Spinal cord (tissue), 10 donors: ENCODE measurements at places on chromosomes 4 and X.

DNA sequence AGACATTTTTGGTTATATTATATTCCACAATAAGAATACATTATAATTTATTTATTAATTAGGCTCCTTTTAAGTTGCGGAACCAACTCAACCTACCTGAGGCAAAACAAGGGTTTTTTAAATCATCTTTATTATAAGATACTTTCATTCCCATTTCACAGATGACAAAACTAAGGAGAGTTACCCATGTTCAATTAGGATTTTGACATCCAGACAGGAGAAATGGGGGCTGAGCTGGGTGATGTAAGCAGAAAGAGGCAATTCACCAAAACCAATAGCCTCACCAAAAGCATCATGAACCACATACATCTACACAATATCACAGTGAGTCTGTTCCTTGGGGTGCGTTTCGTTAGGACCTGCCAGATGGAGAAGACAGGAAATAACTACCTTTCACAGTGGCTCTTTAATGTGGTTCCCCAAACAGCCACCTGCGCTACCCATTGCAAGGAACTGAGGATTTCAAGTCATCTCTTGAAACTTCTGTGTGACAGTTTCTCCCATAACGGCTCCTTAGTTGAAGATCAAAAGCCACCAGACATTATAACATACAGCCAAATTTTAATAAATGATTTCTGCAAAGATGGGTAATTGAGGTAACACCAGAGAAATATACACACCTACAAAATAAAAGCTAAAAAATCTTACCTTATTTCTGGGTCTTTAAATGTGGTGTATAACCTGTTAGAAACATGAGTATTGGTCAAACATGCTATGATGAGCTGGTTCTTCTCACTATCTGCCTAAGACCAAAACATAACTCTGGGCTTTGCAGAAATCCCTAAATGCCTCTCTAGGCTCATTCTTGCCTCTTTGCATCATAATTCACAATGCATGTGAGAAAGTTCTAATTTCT lies 190.6 kb upstream of the LEF1 start:
- DNase-seq = no peak

DNA sequence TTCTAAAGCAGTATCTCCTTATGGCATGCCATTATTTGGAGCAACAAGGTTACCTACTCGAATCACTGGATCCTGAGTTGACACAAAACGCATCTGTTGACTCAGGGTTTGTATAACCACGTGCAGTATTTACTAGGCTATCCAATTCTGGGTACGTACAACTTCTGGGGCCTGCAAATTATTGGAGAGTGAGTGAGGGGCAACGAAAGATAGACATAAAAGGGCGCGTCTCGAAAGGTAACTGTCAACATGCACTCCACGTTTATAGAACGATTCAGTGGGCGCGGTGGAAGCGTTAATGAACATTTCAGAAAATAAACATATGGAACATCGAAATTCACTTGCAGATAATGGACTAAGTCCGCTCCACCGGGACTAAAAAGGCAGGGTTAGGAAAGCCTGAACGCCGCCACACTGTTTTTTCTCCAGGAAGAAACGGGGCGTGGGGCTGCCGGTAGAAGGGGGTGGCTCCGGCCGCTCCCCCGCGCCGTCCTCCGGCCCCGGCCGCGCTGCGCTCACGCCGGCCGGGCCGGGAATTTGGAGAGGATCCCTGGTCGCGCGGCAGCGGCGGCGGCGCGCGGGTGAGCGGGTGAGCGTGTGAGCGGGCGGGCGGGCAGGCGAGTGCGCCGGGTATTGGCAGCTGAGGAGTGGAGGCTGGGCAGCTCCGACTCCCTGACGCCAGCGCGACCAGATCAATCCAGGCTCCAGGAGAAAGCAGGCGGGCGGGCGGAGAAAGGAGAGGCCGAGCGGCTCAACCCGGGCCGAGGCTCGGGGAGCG lies at the start of gene SMAD1:
Gene SMAD1 (plus strand): TSS at position 690 of the 778 bp plus-strand sequence. CDS start 32,761 bp downstream, outside the sequence.
- peak; percentile 77 for DNase-seq

DNA sequence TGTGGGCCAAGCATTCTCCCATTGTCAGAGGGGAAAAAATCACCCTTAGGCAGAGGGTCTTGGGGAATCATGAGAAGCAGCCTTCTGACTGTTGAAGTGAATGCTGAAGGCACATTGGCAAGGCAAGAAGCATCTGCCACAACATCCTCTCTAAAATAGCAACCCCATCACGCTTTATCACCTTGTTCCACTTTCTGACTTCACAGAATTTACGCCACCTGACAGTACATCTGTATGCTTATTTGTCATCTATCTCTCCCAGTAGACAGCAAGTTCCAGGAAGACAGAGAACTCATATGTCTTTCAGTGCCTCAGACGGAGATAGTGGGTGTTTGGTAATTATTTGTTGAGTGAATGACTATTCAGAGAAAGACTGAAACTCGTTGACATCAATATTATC lies 68.4 kb upstream of the SCML1 start:
- no peak for DNase-seq

DNA sequence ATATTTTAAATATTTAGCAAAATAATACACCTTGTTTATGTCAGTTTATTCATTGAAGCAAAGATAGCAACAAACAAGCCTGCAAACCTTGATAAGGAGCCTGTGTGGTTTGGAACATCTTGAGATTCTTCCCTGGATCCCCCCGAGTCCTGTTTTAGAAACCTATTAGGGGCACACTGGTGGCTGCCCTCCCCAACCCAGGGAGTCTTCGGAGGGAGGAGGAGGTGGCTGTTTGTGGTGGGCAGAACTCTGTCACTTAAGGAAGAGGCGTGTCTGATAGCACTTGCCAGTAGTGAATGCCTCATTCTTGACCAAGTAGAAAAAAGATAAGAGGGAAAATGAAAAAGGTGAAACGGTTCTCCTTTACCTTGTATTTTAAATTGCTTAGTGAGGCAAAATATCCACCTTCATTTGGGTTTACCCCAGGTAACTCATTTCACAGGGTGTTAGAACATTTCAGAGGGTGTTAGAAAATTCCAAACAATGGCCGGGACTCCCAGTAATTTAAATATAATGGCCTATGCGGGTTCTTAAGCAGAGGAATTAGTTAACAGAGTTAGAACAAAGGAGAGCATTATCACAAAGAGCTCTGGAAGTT lies 10.4 kb downstream of the KIT start:
- no peak for DNase-seq

- DNase-seq = no peak
Measured at GRCh38 chrX:64805683-64806082, 170.6 kb downstream of the ZC4H2 start.

- no peak for DNase-seq
Measured at GRCh38 chr4:151854731-151855130, 93.9 kb upstream of the GATB start.

GRCh38 chr4:119116021-119116420 lies 19.6 kb upstream of the MYOZ2 start:
- no peak for DNase-seq

GRCh38 chrX:136168929-136169735 lies 21.8 kb downstream of the FHL1 start:
- DNase-seq = peak; percentile 38

DNA sequence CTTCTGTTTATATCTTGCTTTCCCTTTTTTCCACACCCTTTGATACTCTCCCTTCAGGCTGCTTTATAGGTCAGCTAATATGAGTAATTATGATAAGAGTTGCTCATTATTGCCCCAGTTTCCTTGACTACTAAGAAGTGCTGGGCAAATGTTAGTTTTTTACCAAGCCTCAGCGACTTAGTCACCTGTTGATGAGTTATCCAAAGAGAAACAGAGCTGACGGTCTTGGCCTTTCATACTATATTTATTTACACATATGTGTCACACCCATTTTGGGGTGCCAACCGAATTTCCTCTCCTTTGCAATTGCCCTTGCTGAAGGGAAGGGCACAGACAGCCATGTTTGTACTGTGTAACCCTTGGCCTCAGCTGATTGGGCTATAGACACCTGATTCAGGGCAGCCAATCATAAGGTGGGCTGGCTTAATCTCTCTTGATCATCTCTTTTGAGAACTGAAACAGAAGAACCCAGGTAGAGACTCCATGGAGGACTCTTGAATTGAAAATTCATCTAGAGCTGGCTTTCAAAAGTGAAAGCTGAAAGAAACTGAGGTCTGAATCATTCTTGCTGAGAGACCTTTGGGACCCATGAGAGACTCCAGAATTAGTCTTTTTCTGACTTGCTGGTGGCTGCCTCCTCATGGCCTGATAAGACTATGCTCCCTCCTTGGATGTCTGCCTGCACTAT lies 111.7 kb upstream of the RPS6KA3 start:
- DNase-seq = no peak

- DNase-seq = no peak
Measured at GRCh38 chrX:136121788-136122187, 25.5 kb upstream of the FHL1 start.

DNA sequence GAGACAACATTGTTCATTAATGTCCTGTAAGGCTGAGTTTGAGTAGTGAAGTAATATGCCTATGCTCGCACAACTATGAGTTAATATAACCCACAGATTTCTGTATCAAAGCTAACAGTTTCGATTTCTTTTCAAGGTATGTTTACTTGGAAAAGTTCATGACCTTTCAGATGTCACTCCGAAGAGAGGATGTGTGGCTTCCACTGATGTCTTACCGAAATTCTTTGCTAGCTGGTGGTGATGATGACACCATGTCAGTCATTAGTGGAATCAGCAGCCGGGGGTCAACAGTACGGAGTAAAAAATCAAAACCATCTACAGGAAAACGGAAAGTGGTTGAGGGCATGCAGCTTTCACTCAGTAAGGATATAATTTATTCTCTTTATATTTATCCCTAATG lies 124.9 kb downstream of the STAG2 start:
- no peak for DNase-seq

GRCh38 chrX:75115707-75116413 lies 40.2 kb downstream of the ABCB7 start:
- no peak for DNase-seq

DNA sequence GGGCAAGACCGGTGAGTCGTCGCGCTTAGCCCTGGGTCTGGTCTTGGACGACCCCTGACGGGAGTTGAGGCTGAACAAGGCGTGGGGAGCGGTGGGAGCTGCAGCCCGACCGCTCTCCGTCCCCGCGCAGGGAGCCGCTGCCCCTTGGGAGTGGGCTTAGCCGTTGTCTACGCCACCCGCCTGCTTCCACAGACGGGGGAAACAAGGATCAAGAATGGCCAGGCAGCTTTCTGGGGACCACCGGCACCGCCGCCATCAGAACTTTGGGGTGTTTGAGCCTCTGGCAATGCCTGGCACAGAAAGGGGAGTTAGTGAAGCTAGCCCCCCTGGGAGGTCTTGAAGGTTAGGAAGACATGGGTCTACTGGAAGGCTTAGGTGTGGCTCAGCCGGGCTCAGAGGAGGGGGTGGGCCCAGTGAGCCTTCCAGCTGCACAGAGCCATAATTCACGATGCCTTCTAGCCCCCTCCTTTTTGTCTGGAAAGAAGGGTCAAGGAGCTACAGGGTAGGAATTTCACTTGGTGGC lies 583 bp downstream of the RASL11B start:
- no peak for DNase-seq

GRCh38 chr4:126086041-126086440 lies 771.3 kb downstream of the FAT4 start:
- DNase-seq = no peak

DNA sequence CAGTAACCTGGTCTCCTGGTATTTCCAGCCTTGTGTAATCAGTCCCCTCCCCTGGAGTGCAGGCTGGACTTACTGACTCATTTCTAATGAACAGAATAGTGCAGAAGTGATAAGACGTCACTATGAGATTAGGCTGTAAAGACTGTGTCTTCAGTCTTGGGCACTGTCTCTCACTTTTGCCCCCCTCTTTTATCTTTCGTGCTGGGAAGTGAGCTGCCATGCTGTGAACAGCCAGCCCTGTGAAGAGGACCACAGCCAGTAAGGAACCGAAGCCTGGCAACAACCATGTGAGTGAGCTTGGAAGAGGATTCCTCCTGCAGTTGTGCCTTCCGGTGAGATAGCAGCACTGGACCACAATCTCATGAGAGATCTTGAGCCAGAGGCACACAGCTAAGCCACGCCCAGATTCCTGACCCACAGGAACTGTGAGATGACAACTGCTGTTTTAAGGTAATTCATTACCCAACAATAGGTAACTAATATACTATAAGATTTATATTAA lies 67.5 kb upstream of the GPR34 start:
- no peak for DNase-seq
